ENCODE measurements at places on chromosomes 6 and 20.

DNA sequence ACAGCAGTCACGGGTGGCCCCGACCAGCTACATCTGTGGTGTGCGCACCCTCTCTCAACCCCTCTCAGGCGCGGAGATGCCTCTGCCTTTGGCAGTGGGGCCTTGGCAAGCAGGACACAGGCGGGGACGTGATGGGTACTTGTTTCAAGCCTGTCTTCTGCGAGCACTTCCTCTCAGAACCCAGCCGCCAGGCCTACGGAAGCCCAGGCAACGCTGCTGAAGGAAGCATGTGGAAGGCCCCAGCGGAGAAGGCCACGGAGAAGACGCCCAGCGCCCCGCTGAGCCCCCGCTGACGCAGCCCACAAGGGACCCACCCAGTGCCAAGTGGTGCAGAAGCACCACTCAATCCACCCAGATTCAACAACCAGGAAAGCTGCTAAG is 13.0 kb downstream of the SERPINB6 start:
- DNase-seq = no peak

GRCh38 chr6:97195117-97195516 is 87.9 kb downstream of the MMS22L start:
- DNase-seq = no peak

GRCh38 chr20:51902933-51903332 is 100.6 kb upstream of the SALL4 start:
- no peak for DNase-seq

GRCh38 chr20:34642009-34642408 is 34.9 kb downstream of the PIGU start:
- no peak for DNase-seq

GRCh38 chr20:33753763-33754162 is 22.0 kb downstream of the ZNF341 start:
- no peak for DNase-seq

DNA sequence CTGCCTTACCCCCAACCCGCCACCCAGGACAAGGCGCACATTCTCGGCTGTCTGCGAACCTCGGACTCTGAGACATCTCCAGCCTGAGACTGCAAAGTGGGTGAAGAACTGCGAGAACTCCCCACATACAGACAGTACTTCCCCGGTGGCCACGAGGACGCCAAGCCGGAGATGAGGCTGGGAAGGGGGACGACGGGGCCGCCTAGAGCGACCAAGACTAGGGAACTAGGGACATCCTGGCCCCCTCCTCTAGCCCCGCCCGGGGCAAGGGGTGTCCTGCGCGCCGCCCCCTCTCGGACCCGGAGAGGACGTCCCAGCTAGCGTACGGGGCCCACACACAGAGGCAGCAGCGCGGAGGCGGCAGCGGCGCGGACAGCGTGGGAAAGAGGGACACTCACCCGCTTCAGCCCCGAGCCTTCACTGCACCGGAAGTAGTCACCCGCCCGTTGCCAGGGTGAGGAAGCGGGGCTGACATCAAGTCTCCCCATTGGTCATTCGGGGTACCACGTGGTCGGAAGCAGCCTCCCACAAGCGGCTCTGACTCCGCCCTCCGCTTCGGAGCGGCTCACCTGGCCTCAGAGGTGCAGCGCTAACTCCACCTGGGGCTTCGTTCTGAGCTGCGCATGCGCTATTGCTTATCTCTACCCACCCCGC is at the start of gene TASP1:
TASP1 (minus strand) TSS at position 437 of the 654 bp plus-strand sequence. CDS start 8,854 bp downstream, outside the sequence.
- DNase-seq = peak; percentile 95

- DNase-seq = no peak
Measured at GRCh38 chr6:38136547-38136946, 317.0 kb downstream of the ZFAND3 start.

GRCh38 chr6:150634176-150634963 is 34.7 kb downstream of the PLEKHG1 start:
- DNase-seq = no peak

DNA sequence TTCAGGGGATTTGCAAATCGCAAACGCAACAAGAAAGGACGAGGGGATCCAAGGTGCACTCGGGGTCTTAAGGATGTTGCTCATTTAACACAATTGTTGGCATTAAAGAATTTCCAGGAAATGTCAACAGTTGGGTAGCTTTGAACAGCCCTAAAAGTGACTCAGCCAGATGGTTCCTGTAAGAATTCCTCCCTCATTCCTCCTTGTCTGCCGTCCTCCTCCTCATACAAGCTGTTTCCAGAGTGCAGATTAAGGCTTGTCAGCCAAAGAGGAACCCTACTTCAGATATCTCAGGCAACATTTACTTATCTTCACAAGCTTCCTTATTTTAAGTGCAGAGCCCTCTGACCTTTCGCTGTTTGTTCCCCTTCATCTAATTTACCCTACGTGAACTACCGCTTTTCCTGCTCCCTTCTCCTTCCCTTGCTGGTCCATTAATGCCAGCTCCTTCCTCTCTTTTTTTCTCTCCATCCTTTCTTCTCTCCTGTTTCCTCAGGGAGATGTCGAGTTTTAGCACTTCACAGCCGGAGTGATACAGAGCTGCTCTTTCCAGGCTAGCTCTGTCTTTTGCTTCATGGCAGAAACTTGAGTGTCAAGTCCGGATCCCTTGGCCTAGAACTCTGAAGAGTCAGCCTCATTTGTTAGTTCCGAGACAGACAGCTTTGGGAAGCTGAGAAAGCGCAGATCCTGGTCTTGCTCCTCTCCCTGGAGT is 26.1 kb upstream of the TBC1D7 start:
- DNase-seq = no peak

DNA sequence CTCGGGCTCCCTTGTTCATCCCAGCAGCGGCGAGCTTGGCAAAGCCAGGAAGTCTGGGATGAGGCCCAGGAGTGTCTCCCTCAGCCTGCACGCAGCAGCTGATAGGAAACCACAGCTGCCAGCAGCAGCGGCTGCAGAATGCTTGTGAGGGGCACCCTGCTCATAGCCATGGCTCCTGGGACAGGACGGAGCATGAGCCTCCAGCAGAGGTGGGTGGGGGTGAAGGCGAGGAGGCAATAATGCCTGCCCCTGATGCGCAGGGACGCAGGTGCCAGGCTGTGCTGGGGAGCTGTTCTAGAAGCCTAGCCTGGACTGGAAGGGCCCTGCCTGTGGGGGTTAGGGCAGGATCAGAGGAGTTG is 157.9 kb downstream of the CD83 start:
- DNase-seq = no peak

- no peak for DNase-seq
Measured at GRCh38 chr20:9483131-9483530, 31.3 kb upstream of the LAMP5 start.

GRCh38 chr20:59830665-59831023 is 102.8 kb downstream of the SYCP2 start:
- DNase-seq = no peak

GRCh38 chr6:14423955-14424354 is 306.4 kb downstream of the CD83 start:
- DNase-seq = no peak

DNA sequence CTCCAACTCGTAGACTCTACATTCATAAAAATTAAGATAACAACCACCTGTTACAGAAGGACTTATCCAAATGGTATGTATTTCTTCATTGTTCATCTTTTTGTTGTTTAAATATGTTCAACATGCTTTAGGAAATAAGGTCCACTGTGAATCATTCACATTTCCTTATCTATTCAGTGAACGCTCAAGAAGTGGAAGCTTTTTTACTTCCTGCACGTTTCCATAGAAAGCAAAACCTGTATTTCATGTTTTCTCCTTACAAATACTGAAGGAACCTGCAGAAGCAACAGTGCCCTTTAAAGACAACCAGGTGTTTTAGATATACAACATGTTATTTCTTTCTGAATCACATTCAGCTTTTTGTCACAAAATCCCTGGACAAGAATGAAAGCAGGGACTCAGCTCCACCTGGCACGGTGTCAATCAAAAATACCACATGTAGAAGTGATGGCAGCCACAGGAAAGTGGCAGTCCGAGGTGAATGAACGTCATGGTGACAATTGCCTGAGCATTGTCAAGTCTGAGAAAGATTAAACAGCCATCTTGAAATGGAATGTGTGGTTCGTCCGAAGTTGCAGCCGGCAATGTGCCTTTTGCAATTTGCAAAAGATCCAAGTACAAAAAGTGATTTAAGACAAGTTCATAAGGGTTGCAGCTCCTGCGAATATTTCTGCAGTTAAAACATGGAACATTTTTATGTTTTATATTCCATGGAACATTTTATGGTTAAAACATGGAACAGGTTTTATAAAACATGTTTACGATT is 66.7 kb upstream of the RIPOR2 start:
- no peak for DNase-seq

- no peak for DNase-seq
Measured at GRCh38 chr20:50694379-50695134, 3.2 kb upstream of the RIPOR3 start.

DNA sequence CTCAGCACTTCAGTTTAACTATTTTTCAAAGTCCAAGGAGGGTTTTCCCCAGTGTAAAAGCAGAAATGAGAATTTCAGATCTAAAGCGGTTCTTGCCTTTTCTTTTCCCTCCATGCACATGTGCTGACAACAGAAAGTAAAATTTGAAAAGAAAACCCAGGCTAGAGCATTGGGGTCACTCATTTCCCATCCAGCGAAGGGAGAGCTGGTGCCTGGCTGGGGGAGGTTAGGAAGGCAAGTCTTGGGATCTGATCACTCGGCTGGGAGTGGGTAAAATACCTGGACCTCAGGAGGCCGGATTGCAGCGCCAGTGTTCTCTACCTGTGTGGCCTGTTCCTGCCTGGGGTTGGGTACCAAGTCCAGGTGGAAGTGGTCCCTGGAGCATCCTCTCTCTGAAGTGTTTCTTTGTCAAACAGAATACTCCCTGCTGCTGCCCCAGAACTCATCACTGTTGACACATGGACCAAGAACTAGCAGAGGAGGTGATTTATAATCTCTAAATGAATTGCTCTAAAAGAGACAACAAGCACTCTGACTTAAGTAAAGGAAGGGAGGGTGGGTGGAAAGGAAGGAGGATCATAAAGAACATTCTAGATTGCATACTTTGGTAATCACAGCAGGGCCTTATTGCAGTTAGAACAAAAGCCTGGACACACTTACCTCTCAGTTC is 136.0 kb downstream of the MTHFD1L start:
- DNase-seq = no peak
